T-helper 2 cell treated with Interferon-gamma antibody and Interleukin-4, amounts not matched to agents 5 μg/mL and 100 μg/mL, for 36 hours (primary cell): ENCODE measurements at places on chromosomes 4 and X.

GRCh38 chr4:151988591-151988990 lies 227.8 kb upstream of the GATB start:
- H3K27me3 ChIP-seq, result no peaks in the 10 kb centered on the region
- H3K36me3 ChIP-seq, result no peaks in the 10 kb centered on the region
- DNase-seq, result no peak
- no peak overlapping the region for H3K4me3 ChIP-seq
- H3K27ac ChIP-seq, result no peak overlapping the region

GRCh38 chr4:17687237-17687857 lies 72.9 kb downstream of the MED28 start:
- H3K27ac ChIP-seq, result no peak overlapping the region
- no peaks in the 10 kb centered on the region for H3K27me3 ChIP-seq
- DNase-seq, result no peak
- no peak overlapping the region for H3K4me3 ChIP-seq

DNA sequence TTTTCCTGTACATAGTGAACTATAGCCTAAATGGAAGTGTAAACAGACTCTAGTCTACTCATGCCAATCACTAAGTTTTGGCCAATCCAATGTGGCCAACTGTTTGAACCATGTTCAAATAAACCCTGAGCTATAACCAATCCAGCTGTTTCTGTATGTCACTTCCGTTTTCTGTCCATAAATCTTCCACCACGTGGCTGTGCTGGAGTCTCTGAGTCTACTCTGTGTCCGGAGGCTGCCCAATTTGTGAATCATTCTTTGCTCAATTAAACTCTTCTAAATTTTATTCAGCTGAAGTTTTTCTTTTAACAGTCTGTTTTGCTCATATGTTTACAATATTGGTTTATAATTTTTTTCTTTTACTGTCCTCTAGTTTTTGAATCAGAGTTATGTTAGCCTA lies 112.3 kb upstream of the BANK1 start:
- H3K36me3 ChIP-seq, result no peaks in the 10 kb centered on the region
- no peaks in the 10 kb centered on the region for H3K27me3 ChIP-seq
- no peak overlapping the region for H3K27ac ChIP-seq
- no peaks in the 10 kb centered on the region for H3K4me1 ChIP-seq

GRCh38 chrX:21721195-21721594 lies 36.7 kb downstream of the SMPX start:
- no peak overlapping the region for H3K27ac ChIP-seq
- no peaks in the 10 kb centered on the region for H3K4me1 ChIP-seq
- no peak for DNase-seq
- H3K4me3 ChIP-seq, result no peak overlapping the region
- H3K27me3 ChIP-seq, result no peaks in the 10 kb centered on the region

- H3K4me3 ChIP-seq, result no peak overlapping the region
- H3K27ac ChIP-seq, result no peak overlapping the region
- no peaks in the 10 kb centered on the region for H3K27me3 ChIP-seq
- no peaks in the 10 kb centered on the region for H3K36me3 ChIP-seq
Observed at GRCh38 chr4:14924812-14925344, 77.4 kb upstream of the CPEB2 start.

DNA sequence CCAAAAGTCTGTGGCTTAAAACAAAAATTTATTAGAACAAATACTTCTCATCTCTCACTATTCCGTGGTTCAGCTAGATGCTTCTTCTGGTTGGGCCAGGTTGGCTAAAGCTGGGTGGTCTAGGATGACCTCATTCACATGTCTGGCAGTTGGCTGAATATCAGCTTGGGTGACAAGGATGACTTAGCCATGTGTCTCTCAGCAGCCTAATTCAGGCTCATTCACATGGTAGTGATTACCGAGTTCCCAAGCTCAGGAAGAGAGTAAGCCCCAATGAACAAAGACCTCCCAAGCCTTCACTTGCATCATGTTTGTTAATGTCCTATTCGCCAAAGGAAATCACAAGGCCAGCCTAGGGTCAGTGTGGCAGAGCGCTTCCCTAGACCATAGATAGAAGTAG lies 119.4 kb downstream of the FANCB start:
- H3K4me3 ChIP-seq, result no peak overlapping the region
- H3K36me3 ChIP-seq, result no peaks in the 10 kb centered on the region
- H3K27ac ChIP-seq, result no peak overlapping the region
- DNase-seq, result no peak
- no peaks in the 10 kb centered on the region for H3K27me3 ChIP-seq
- no peaks in the 10 kb centered on the region for H3K4me1 ChIP-seq

- H3K27ac ChIP-seq, result no peak overlapping the region
- H3K4me3 ChIP-seq, result no peak overlapping the region
- H3K36me3 ChIP-seq, result no peaks in the 10 kb centered on the region
- DNase-seq, result no peak
Observed at GRCh38 chr4:152691761-152692160, 12.0 kb upstream of the TMEM154 start.

GRCh38 chr4:161650812-161651211 lies 513.0 kb downstream of the FSTL5 start:
- no peaks in the 10 kb centered on the region for H3K36me3 ChIP-seq
- H3K27ac ChIP-seq, result no peak overlapping the region
- DNase-seq, result no peak
- H3K4me3 ChIP-seq, result no peak overlapping the region
- no peaks in the 10 kb centered on the region for H3K4me1 ChIP-seq

DNA sequence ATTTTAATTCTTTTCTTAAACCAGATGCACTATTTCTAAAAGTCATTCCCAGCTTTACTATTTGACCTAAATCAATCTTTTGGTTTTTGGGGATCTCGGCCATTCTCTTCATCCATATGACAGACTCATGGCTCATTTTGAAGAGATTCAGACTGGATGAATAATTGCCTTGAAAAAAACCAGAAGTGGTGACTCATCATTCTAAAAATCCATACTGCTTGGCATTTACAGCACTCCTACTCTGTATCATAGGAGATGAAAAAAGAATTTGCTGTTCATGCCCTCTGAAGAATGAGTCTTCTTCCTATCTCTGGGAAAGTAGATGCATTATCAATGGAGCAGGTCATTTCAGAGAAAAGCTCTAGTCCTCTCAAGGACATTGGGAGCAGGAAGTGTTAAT lies 220.5 kb upstream of the RPS6KA3 start:
- H3K27ac ChIP-seq, result no peak overlapping the region
- H3K4me3 ChIP-seq, result no peak overlapping the region
- no peaks in the 10 kb centered on the region for H3K36me3 ChIP-seq
- H3K27me3 ChIP-seq, result peaks cover 15% of the 10 kb centered on the region
- no peak for DNase-seq
